ENCODE measurements at places on chromosomes 1 and 21. TPM values are rescaled to one million over a fixed set of nuclear protein-coding genes. Genes with fewer than 3 reads are reported as not detected.

MNDA gene
- not detected for total RNA-seq

GRCh38 chr1:220982686-220983085 is 103.4 kb downstream of the HLX start:
- H3K4me3 ChIP-seq = no peak overlapping the region
- H3K36me3 ChIP-seq = no peaks in the 10 kb centered on the region
- no peak for DNase-seq
- H3K27ac ChIP-seq = no peak overlapping the region

CNKSR1 gene
- total RNA-seq = 20.5 TPM

GLRX2 gene
- total RNA-seq = 8.4 TPM

- peaks cover 3% of the 10 kb centered on the region for H3K36me3 ChIP-seq
- no peaks in the 10 kb centered on the region for H3K27me3 ChIP-seq
- DNase-seq = no peak
- 0 out of 2 replicates have a peak, but pooled peaks cover 3% of the 10 kb centered on the region for H3K4me1 ChIP-seq
- H3K27ac ChIP-seq = no peak overlapping the region
These were observed 81.7 kb upstream of the PGBD5 start for GRCh38 chr1:230507666-230508402.

HSD11B1 gene
- total RNA-seq = not detected

VANGL2 gene
- 69.7 TPM for total RNA-seq

DNA sequence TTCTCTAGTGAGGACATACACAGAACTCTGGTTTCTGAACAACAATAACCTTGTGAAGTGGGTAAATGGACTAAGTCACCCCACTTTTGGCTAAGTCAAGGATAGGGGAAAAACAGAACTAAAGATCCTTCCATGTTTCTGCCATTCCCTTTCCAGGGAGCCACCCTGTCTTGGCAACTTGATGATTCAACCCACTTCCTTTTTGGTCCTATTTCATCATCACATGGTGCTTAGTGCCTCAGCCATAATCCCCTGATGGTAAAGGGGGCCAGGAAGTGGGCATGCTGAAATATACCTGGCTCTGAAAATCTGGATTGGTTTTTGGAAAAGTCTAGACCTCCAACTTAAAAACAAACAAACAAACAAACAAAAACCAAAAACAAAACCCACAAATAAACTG is 206.4 kb upstream of the FOXD3 start:
- DNase-seq = no peak
- no peaks in the 10 kb centered on the region for H3K36me3 ChIP-seq
- peaks cover 6% of the 10 kb centered on the region for H3K27me3 ChIP-seq

WDR64 gene
- not detected for total RNA-seq

GJA9 gene
- not detected for total RNA-seq

GRCh38 chr1:56099766-56100265 is 479.5 kb downstream of the PLPP3 start:
- no peaks in the 10 kb centered on the region for H3K4me1 ChIP-seq
- no peaks in the 10 kb centered on the region for H3K27me3 ChIP-seq
- no peak for DNase-seq

DNA sequence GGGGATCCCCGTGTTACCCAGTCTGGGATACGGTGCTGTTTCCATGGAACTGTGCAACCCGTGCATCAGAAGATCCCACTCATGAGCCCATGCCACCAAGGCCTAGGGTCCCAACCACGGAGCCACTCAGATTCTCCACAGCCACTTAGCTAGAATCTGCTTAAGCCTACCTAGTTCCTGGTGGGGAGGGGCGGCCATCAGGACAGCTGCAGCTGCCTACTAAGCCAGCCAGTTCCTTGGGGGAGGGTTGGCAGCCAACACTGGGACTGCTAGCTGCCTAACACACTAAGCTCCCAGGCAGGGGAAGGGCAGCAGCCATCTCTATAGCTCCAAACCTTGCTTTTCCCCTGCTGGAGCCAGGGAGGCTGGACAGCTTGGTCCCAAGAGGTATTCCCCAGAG is 549.2 kb upstream of the BRINP3 start:
- no peaks in the 10 kb centered on the region for H3K27me3 ChIP-seq
- H3K27ac ChIP-seq = no peak overlapping the region

AIRE gene
- 0.09 TPM for total RNA-seq

DNA sequence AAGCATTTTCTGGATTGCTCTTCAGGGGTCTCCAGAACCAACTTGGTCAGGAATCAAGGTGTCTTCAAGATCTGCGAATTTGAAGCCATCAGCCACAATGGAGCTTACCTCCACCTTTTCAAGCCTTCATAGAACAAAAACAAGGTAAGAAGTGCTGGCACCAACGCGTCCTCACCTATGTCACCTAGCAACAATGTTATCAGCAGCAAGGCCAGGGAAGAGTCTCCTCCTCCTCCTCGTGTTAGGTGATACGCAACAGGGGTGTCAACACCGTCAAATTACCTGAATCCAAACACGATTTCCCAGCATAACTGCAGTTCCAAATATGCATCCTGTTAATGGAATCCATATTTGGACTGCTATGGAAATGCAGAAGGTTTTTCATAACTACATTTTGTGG is 4.1 kb upstream of the TIAM1 start:
- no peaks in the 10 kb centered on the region for H3K27me3 ChIP-seq
- H3K27ac ChIP-seq = no peak overlapping the region
- no peak overlapping the region for H3K4me3 ChIP-seq
- peaks cover 13% of the 10 kb centered on the region for H3K4me1 ChIP-seq
- H3K36me3 ChIP-seq = no peaks in the 10 kb centered on the region
- DNase-seq = no peak

AMY1A gene
- total RNA-seq = not detected

MROH9 gene
- total RNA-seq = not detected

DNA sequence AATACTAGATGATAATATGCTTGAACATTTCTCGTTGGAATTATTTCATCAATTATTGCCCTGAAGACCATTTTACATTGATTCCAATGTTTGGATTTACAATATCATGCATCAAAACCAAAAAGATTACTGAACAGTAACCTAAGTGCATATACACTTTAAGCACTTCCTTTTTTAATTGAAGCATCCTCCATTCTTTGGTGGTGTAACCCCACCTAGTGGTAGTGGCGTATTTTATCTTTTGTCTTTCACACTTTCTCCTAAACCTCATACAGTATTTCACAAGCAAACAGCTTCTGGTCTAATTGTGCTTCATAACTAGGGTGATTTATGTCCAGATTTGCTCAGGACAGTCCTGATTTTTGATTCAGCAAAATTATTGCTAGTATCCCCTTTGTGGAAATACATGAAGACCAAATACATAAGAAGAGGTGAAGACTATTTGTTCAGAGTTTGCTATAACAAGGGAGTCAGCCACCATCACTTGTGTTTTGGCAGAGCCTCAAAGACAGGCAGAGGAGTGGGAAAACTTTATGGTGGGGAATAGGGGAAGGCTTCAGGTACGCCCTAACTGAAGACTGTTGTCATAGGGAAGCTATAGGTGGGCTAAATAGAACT is 3.4 kb upstream of the NVL start:
- no peak for DNase-seq
- H3K36me3 ChIP-seq = peaks cover 4% of the 10 kb centered on the region
- no peak overlapping the region for H3K4me3 ChIP-seq
- H3K27me3 ChIP-seq = no peaks in the 10 kb centered on the region
- H3K27ac ChIP-seq = no peak overlapping the region

DNA sequence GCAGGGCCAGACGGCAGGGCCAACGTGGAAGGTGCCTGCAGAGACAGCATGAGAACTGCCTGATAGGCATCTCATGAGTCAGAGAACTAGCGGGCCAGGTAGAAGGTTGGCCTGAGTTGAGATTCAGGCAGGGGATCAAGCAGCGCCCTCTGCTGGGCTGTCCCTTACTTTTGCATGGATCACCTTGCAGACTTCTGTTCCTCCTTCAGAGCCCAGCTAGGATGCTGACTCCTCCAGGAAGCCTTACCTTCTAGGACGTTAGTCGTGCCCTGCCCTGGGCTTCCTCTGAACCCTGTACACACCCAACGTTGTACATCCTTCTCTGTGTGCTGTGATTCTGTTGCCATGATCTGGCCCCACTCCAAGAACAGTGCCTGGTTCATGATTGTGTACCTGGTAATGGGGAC is 231.3 kb upstream of the VAMP3 start:
- H3K27me3 ChIP-seq = peaks cover 8% of the 10 kb centered on the region
- DNase-seq = peak; percentile 88
- H3K4me1 ChIP-seq = peaks cover 50% of the 10 kb centered on the region
- H3K4me3 ChIP-seq = no peak overlapping the region
- H3K36me3 ChIP-seq = no peaks in the 10 kb centered on the region
- no peak overlapping the region for H3K27ac ChIP-seq

GRCh38 chr1:35881850-35882273 is 1.1 kb upstream of the AGO1 start:
- peaks cover 33% of the 10 kb centered on the region for H3K4me1 ChIP-seq
- no peaks in the 10 kb centered on the region for H3K36me3 ChIP-seq
- peak overlapping the region; percentile 2 for H3K27ac ChIP-seq
- H3K4me3 ChIP-seq = peak overlapping the region; percentile 64
- no peaks in the 10 kb centered on the region for H3K27me3 ChIP-seq
- DNase-seq = no peak

DNA sequence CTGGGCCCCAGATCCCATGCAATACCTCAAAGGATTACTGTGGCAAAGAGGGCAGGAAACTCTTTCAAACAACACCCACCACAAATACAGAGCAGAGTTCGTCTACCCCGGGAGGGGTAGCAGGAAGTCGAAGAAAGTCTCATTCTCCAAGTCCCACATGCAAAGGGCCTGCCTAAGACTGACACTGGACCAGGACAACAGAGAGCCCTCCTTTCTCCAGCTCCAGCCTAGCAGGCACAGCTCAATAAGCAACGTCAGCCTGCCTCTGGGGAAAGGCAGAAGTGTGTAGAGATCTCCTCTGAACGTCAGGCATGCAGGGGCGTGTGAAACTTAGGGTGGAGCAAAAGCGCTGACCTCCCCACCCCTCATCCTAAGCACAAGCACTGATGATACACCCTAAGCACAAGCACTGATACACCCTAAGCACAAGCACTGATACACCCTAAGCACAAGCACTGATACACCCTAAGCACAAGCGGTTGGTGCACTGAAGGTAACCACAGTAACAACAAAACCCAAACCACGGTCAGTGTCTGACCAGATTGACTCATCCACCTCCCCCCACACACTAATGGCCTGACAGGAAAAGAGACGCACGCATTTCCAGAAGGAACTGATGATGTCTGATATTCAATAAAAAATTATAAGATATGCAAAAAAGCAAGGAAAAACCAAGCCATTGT is 1.3 kb downstream of the KRTAP12-3 start:
- H3K27me3 ChIP-seq = peaks cover 4% of the 10 kb centered on the region
- DNase-seq = no peak
- no peak overlapping the region for H3K4me3 ChIP-seq
